ENCODE measurements at places on chromosomes 13 and 19. TPM values are rescaled to one million over a fixed set of nuclear protein-coding genes. Genes with fewer than 3 reads are reported as not detected.
A peak's percentile ranks its signal among the peaks of the same experiment; 100 is the strongest.

DNA sequence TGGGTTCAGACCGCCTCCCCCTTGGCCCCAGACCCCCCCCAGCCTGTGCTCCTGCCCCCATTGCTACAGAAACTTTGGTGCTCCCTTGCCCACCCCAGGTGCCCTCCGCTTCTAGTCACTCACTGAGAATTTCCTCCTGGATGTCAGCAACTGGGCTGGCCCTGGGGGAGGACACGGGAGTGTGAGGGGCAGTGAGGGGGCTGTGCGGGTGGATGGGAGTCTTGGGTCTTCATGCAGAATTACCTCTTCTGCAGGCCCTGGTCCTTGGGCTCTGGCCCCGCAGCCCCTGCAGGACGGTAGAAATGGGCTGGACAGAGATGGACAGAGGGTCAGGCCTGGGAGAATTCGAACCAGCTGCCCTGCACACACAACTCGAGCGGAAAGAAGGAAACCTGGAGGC is 4.8 kb downstream of the LILRB5 start:
- no peak for DNase-seq

DNA sequence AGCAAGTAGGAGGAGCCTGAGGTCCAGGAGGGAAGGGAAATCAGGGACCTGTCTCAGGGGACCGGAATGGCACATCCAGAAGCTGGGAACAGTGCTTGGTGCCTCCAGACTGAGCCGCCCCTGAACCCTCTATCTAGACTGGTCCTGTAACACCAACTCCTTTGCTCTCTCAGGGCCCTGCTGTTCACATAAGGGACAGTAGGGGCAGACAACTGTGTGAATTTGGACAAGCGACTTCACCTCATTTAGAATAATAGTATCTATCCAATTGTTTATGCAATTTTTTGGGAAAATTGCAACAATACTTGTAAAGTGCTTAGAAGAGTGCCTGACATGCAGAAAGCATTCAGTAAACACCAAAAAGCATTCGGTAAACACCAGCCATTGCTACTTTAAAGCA is 14.0 kb downstream of the SYMPK start:
- no peak for DNase-seq

- no peak for DNase-seq
Observed at GRCh38 chr19:28495046-28495445, 717.9 kb downstream of the UQCRFS1 start.

DNA sequence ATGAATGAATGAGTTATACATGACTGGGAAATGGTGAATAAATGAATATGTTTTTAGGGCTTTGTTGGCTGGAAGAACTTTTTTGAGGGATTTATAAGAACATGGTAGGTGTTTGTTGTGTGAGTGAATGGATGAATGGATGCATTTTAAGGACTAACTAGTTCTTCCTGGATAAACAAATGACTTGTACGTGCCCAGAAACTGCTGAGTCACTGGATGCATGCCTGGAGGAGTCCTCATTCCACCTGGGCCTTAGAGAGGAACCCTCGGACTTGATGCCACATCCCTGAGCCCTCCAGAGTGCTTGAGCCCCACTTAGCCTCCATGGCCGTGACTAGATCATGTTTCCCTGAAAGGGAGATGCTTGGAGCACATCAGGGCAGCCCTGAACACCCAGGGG is 153.4 kb downstream of the DPF1 start:
- DNase-seq, result peak; percentile 69

DNA sequence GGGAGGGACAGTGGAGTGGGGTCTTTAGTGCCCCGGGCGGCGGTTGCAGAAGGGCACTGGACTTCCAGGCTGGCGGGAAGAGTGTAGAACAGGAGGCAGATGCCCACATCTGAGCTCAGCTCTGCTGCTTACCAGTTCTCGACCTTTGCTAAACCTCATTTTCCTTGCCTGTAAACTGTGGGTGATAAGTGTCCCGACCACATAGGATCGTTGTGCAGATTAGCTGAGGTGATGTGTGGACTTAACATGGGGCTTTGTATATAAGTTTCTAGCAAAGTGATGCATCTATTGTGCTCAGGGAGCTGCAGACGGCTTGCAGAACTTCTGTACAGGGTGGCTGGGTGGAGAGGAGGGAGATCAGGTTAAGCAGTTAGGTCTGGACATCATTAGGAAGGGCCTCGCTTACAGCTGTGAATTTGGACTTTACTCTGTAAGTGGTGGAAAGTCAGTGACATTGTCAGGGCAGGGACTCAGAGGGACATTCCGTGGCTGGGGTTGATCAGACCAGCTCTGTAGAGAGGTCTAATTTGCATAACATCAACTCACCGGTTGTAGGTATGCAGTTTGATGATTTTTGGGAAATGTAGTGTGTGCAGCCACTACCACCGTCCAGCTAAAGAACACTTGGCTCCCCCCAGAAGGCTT is 70.0 kb downstream of the SPATA13 start:
- DNase-seq, result no peak

DNA sequence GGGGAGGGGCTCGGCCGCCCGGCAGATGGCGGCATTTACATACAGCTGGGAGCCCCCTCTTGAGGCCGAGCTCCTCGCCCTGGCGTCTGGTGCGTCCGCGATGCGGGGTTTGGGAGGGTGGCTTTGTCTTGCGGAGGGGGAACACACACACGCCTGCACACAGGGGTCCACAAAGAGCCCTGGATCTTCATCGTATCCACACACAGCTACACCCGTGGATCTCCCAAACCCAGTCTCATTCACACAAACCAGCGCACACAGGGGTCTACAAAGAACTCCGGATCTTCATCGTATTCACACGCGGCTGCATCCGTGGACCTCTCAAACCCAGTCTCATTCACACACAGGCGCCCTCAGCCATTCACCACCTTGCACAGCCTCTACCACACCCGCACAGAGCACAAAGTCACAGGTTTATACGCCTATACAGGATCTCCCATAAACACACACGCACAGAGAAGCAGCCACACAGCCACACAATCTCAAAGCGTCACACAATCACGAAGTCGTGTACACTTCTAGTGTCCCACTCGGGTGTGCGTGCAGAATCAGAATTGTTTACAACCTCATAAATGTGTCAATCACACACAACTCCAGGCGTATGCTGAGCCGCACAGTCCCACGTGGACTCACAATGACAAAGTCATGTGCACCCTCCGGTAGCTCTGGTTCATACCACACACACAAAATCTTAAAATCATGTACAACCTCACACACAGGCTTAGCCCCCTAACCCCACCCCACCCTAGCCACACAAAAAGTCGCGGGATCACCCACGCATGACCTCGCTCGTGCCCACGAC is 550 bp upstream of the DLL3 start:
- peak; percentile 54 for DNase-seq

GRCh38 chr19:8174706-8175105 is 25.3 kb upstream of the FBN3 start:
- DNase-seq, result no peak

DNA sequence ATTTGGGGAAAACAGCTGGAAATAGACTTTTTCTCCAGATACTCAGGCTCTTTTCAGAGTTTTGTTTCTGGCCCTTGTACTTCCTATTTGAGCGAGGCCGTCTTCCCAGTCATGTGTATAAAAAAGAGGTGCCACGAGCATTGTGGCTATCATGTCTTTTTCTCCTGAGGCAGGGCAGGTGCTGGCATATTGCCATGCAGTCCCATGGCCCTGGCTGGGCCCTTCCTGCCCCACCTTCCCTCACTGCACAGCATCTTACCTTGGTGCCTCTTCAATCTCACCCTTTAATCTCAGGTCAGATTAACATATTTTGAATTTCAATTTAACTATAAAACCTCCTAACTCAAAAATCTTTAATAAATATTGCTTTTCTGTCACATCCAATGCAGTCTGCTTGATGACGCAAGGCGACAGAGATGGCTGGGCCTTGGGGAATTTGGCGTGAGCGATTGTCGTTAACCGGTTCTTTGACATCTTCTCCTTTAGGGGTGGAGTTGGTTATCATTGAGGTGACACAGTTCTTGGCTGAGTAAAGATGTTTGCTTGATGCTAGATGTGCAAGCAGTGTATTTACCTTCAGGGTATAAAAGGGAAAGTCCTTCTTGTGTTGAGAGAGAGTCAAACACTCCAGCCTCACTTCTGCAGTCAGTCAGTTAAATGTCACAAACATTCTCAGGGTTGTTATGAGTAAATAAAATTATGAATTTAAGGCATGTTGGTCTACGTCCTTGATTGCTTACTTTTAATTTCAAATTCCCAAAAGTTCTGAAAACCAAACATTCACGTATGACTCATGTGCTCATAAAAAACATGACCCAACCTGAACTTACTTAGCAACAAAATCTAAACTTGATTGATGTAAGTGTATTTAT is 289.9 kb downstream of the MYO16 start:
- peak; percentile 80 for DNase-seq

- no peak for DNase-seq
Observed at GRCh38 chr19:17156947-17157302, 58.2 kb upstream of the USE1 start.

The RINL gene
- total RNA-seq, result 1.3 TPM

The CD79A gene
- total RNA-seq, result not detected

The ZNF784 gene
- 5.6 TPM for total RNA-seq

The THSD1 gene
- 9.9 TPM for total RNA-seq

The PSPN gene
- total RNA-seq, result 1.7 TPM

The ZNF85 gene
- 5.5 TPM for total RNA-seq
